Calu3 (cell line): ENCODE measurements at places on chromosomes 7 and 10. TPM values are rescaled to one million over a fixed set of nuclear protein-coding genes. Genes with fewer than 3 reads are reported as not detected.

DNA sequence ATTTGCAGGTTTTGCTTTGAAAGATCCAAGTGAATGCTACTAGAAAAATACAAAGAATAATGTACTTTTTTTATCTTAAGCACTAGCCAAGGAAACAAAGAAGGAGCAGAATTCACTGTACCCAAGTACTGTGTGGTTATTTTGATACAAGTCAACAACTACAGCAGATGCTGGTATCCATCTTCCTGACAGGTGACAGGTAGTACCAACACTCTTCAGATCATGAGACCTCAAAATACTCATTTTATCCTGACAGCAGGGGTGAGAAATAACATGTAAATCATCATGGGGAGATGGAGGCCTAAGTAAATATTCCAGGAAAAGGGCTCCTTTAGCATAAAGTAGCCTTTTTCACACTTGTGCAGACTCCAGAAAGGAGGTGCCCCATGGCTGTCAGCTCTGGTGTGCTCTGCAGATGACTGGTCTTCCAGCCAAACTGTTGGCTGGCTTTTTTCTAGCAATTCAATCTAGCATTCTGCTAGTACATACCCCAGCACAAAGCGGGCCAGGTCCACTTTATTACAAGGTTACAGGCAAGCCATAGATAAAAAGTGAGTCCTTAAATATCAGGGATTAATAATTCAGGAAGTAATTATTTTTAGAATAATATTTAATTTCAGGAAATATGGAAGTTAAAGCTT, 90.4 kb downstream of the PDE1C start:
- H3K36me3 ChIP-seq, result no peaks in the 10 kb centered on the region
- H3K27me3 ChIP-seq, result no peaks in the 10 kb centered on the region
- H3K4me1 ChIP-seq, result peaks cover 14% of the 10 kb centered on the region
- DNase-seq, result no peak
- no peak overlapping the region for H3K4me3 ChIP-seq

DNA sequence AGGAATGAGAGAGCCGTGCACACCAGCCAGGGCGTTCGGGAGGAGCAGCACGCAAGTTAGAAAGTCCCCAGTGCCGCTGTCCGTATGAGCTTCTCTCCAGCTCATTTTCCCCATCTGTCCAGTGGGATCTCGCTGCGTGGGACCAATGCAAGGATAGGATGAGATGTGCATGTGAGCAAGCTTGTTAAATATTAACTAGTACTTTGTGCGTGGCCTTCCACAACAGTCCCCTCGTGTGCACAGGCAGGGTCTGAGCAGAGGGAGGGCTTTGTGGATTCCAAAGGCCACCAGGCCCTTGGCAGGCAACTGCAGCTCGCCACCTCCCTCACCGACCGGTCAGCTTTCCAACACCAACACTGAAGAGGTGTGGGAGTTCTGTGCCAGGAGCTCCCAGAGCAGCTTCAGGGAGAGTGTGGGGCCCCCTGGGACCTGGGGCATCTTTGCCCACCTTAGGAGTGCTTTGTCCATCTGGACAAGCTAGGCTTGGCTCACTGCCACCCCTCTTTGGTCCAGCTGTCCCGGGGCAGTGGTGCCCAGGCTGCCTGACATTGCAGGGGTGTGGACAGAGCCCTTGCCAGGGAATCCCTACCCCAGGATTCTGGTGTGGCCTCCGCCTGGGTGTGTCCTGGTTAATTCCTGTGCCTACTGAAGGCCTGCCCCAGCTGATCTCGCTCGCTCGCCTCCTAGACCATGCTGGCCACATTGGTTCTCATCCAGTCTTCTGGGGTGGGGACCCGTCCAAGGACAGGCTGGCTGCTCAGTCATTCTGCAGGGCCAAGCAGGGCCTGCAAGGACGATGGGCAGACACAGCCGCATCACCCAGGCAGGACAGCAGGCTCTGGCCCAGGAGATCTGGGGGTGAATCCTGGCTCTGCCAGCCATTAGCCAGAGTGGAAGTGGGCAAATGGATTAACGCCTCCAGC, 5.3 kb downstream of the FAM20C start:
- peaks cover 87% of the 10 kb centered on the region for H3K27me3 ChIP-seq
- peaks cover 7% of the 10 kb centered on the region for H3K36me3 ChIP-seq
- H3K4me3 ChIP-seq, result no peak overlapping the region
- no peak overlapping the region for H3K27ac ChIP-seq
- DNase-seq, result no peak

GRCh38 chr10:70192326-70192968, 22.1 kb upstream of the SAR1A start:
- no peaks in the 10 kb centered on the region for H3K4me1 ChIP-seq
- H3K4me3 ChIP-seq, result no peak overlapping the region
- peaks cover 13% of the 10 kb centered on the region for H3K36me3 ChIP-seq
- no peak overlapping the region for H3K27ac ChIP-seq

- H3K4me3 ChIP-seq, result no peak overlapping the region
- no peak overlapping the region for H3K27ac ChIP-seq
- H3K36me3 ChIP-seq, result no peaks in the 10 kb centered on the region
- H3K4me1 ChIP-seq, result peaks cover 13% of the 10 kb centered on the region
- no peaks in the 10 kb centered on the region for H3K27me3 ChIP-seq
These were observed 5.2 kb upstream of the BRI3 start for GRCh38 chr7:98276241-98276761.

DNA sequence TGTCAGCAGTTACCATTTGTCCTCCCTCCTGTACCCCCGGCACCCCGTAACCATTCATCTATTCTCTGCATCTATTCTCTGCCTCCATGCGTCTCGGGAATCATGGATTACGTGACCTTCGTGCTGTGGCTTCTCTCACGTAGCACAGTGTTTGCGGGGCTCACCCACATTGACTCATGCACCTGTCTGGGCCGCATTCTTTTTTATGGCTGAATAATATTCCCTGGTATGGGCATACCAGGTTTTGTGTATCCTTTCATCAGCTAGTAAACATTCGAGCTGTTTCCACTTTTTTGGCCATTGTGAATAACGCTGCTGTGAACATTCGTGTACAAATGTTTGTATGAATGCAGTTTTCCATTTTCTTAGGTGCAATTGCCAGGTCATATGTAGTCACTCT, 17.7 kb downstream of the CUX1 start:
- H3K27me3 ChIP-seq, result no peaks in the 10 kb centered on the region
- H3K36me3 ChIP-seq, result peaks cover 5% of the 10 kb centered on the region
- H3K4me1 ChIP-seq, result no peaks in the 10 kb centered on the region

Gene SH2B2
- total RNA-seq, result 2.7 and 3.7 TPM in 2 replicates

Gene ZNF804B
- not detected in 2 replicates for total RNA-seq

Gene CUBN
- 0.27 and 0.92 TPM in 2 replicates for total RNA-seq

Gene NUTM2E
- not detected in 2 replicates for total RNA-seq

Gene CHAT
- not detected in 2 replicates for total RNA-seq
